ENCODE measurements at places on chromosomes 7 and 10.

- DNase-seq, result no peak
These were observed 54.4 kb downstream of the SEMA3A start for GRCh38 chr7:84139986-84140729.

DNA sequence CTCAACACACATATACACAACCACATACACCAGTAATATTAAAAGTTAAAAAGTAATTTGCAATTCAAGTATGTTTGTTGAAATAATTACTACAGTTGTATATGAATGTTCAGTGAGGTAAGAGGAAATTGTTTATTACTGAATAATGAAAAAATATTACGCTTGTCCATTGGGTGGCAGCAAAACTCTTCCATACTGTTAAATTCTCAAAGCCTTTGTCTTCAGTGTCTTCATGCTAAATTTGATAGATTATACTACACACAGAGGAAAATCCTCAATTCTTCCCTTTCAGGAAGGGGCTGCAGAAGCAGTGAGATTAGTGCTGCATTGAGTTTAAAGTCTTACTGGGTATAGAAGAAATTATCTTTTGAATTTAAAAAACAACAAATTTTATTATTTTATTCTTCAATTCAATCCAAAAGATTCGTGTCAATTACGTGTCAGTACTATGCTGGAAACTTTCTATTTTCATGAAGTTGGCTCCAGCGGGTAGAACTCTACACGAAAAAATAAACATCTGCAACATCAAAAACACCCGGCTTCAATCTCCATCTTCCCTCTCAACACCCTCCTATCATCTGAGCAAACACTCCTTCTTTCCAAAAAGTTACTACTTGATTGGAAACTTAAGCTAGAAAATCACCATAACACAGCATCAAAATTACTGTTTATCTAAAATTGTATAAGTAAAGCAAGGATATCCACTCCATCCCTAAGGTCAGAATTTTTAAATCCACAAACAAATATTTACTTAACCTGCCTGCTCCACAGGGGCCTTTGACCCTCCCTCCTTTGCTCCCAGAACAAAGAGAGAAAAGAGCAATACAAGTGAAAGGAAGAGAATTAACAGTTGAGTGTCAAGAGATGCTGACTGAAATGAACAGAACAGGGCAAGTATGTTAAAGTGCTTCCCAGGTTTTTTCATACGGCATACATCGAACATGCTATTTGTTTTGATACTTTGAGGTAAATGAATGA, 37.0 kb upstream of the TES start:
- DNase-seq, result no peak

DNA sequence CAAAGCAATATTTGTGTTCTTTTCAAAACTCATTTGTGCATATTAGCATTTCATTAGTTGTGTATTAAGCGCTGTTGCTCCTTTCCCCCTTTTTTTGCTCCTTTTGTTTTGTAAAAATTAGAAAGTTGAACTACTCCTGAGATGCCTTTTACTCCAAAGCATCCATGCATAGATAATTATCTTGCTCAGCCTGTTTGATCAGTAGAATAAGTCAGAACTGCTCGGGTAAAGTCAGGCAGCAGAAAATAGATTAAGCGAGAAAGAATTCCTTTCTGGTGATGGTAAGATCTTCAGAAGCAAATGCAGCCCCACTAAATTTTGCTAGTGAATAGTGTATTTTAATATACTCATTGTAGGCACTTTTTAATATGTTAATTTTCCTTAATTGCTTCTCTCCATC, 227.1 kb downstream of the TEX36 start:
- no peak for DNase-seq

DNA sequence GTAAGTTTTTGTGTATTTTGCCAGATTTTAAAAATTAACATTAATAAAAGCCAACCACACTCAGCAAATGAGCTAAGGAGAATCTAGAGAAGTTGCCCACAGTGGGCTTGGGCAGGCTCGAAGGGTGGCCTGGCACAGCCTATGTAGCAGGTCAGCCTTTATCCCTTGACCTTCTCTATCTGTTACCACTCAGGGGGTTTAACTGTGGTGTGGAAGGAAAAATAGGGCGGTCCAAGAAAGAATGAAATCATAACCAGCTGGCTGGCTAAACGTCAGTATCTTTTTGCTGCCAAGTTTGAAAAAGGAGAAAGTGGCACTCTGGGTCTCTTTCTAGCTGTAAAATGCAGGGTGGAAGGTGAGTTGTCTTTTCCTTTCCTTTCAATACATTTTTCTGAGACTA, 130.3 kb upstream of the ASAH2 start:
- no peak for DNase-seq

- DNase-seq, result no peak
These were observed 108.4 kb downstream of the SFMBT2 start for GRCh38 chr10:7302392-7302906.
